GM13976 (cell line): ENCODE measurements at places on chromosomes 6 and 20.
A peak's percentile ranks its signal among the peaks of the same experiment; 100 is the strongest.

GRCh38 chr6:26003102-26003694, 40.6 kb downstream of the TRIM38 start:
- DNase-seq: peak; percentile 60

DNA sequence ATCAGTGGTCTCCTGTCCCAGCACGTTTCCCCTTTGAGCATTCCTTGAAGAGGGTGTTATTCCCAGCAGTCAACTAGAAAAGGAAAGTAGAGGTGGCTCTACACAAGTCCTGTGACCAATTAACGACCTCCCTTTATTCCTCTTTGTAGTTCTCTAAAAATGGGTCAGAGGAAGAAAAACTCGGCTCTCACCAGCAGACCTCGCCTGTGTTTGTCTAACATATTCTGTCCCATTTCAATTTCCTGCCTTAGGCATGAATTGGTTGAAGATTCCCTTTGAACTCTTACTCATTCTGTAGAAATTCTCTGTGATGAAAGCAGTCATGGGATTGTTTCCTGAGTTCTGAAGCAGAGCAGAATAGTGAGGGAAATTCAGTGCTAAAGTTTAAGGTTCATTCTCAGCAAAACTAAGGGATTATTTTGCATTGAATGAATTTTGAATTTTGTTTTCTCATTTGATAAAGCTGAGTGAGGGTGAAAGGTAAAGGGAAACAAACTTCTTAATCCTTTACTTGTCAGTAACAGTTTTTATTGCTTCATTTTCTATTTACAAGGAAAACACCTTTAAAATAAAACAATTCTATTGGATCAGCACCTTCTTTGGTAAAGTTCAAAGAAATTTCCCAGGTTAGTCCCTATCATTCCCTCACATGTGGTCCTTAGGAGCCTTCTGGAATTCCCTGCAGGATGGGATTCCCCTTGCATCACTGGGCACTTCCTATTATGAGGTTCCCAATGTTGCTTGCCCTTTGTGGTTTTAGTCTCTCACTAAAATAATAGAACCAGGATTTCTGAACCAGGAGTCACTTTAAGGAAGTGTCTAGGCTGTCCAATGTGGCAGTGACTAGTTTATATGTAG, 105.8 kb downstream of the SLX4IP start:
- no peak for DNase-seq

DNA sequence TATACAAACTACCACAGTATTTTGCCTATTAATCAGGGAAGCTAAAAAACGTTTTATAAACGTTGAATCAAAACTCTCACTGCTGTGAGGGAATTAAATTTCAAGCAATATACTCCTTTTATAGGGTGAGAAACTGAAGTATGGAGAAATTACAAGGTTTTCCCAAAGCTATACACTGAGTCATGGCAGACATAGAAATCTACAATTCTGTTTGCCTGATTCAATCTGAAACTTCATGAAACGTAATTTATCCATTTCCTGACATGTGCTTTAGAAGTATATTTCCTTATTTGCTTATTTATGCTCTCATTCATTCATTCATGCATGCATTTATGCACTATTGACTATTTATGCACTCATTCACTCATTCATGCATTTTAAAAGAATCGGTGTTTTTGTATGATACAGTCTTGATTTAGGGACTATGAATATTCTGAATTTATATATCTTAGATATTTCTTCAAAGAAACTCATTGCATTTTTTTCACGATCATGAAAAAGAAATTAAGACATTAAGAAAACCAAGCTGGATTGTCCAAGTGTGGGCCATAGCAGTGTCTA, 16.5 kb downstream of the EYA4 start:
- DNase-seq: no peak

GRCh38 chr20:37558779-37559178, 31.1 kb upstream of the BLCAP start:
- no peak for DNase-seq

DNA sequence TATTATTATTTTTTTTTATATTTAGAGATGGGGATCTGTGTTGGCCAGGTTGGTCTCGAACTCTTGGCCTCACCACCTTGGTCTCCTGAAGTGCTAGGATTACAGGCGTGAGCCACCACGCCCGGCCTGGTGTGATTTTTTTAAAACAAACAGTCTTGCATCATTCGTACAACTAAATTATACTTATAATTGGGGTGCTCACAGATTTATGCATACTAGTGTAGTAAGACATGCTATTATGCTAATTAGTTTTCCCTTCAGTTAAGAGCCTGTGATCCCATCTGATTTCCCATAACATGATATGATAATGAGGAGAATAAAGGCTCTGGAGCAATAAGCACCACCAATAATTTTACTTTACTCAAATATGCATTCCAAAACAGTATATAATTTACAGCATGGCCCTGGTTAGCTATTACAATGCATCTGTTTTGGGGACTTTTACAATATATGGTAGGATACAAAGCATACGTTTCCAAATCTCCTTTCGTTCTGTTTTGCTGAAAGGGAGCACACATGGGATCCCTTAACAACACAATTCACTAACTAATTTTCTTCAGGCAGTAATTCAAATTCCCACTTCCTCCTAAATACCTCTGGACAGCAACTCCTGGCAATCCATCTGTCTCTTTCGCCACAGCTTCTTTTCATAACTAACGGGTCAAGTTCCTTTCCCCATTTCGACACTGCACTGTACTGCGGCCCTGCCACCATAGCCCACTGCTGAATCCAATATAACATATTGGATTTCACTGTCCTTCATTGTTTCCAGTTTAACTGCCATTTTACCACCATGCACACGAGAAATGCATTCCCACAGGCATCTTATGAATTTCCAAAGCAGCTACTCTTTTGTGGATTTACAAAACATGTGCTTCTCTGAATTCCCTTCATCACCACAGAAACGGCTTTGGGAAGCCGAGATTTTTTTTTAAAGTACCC, 1.7 kb downstream of the NUDT3 start:
- no peak for DNase-seq

- peak; percentile 41 for DNase-seq
Observed at GRCh38 chr6:153130515-153131036, 506 bp downstream of the RGS17 start.

- DNase-seq: no peak
Observed at GRCh38 chr6:127221201-127221600, 45.5 kb upstream of the RNF146 start.

GRCh38 chr6:91681296-91681695, 1094.4 kb upstream of the MAP3K7 start:
- DNase-seq: no peak

GRCh38 chr6:109373762-109374161, 8.5 kb downstream of the CD164 start:
- peak; percentile 41 for DNase-seq
